ENCODE measurements at places on chromosomes 13 and 19.

- no peak for DNase-seq
Observed at GRCh38 chr13:53638040-53638439, 609.4 kb downstream of the OLFM4 start.

- DNase-seq, result no peak
Observed at GRCh38 chr19:43476606-43477005, 11.2 kb upstream of the LYPD3 start.

DNA sequence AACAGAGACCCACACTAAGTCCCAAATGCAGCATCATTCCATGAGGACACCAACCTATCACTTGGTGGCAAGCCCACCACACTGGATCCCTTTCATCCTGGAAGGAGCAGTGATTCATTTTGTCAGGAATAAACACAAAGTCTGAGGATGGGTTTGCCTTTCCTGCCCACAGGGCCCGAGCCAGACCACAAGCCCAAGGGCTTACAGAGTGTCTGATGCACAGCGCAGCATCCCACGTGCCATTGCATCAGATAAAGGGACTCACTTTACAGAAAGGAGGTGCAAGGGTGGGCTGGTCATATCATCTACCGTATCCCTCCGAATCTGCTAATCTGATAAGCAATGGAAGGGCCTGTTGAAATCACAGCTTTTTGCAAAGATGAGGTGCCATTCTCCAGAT is 12.2 kb upstream of the KCTD15 start:
- no peak for DNase-seq

- no peak for DNase-seq
Observed at GRCh38 chr13:109154546-109154945, 525.1 kb downstream of the MYO16 start.

Measured in stimulated activated CD4-positive, alpha-beta T cell treated with anti-CD3 and anti-CD28 coated beads, Interleukin-2, amount 100 ng/mL, for 24 hours (primary cell).